Panc1 (cell line): ENCODE measurements at places on chromosomes 6 and 20.

DNA sequence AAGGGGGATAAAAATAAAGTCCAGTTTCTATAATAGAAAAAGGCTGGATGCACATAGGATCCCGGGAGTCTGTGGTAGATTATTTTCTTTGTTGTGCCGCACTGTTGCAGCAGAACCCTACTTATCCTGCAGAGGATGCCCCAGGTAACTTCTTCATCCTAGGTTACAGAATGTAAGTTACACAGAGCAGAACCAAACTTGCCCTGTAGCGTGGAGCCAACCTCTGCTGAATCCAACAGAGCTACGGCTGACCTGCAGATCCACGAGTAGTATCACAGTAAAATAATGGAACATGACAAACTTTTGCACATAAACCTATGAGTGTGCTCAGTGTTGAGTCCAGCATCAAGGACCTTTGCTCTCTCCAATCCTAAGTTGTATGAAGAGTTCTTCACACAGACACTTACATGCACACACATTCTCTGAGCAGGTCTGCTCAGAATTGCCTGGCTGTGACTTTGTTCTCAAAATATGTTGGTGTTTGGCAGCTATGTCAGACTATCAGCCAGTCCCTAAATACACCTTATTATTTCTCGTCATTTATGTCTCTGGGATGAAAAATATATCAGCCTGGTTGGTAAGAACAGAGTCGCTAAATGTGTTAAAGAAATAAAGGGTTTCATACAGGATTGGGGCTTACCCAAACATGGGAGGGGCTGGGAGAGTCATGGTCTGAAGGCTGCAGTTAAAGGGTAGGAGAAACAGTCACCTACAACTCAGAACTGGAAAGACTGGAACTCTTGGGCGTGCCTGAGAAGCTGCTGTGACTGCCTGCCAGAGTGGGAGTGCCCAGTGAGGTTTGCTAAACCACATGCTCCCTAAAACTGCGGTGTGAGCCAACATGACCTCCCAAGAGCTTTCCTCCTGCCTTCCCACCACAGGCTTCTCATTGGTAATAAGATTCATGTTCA, 165.1 kb upstream of the SLC24A3 start:
- no peak for DNase-seq

- DNase-seq = no peak
Observed at GRCh38 chr6:84082689-84083265, 49.2 kb downstream of the MRAP2 start.

DNA sequence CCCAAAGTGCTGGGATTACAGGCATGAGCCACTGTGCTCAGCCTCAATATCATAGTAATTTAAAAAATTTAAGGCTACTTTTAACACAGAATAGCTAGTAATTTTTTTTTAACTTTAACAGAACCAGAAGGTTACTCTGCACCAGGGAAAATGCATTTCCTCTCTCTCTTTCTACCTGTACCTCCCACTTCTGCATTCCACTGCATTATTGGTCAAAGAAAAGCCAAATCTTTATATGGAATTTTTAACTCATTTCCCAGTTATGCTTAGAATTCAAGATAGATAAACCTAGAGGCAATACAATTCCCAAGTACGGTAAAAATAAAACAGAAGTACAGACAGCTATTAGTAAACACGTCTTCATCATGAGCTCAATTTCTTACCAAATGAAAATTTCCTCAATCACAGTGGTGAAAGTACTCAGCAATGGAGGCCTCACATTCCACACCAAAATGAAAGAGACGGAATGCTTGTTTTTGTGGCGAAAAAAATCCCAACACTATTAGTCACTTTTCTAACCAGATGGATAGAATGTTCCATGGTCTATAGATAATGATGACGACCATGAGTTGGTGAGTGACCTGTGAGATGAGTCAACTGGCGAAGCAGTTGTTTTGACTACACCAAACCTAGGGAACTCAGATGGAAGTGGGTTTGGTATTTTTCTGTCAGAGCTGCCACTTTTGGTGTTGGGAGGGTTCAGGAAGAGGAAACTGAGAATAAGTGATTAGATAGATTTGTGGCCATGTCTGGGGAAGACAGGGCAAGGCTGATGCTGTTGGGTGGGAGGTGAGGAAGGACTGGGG, 104.7 kb upstream of the SGK1 start:
- DNase-seq = no peak

GRCh38 chr6:28105245-28105639, 19.2 kb upstream of the ZSCAN16 start:
- DNase-seq = no peak

- DNase-seq = no peak
Observed at GRCh38 chr20:58551631-58552030, 36.4 kb upstream of the APCDD1L start.

- no peak for DNase-seq
Observed at GRCh38 chr20:24616258-24617079, 147.0 kb downstream of the SYNDIG1 start.

GRCh38 chr6:79895382-79896074, 51.8 kb downstream of the ELOVL4 start:
- DNase-seq = no peak

- no peak for DNase-seq
Observed at GRCh38 chr6:156601152-156602065, 175.8 kb upstream of the ARID1B start.
